ENCODE measurements at places on chromosomes 3 and 15.
A peak's percentile ranks its signal among the peaks of the same experiment; 100 is the strongest.

GRCh38 chr15:69515508-69515907 lies 62.9 kb downstream of the RPLP1 start:
- no peak for DNase-seq

DNA sequence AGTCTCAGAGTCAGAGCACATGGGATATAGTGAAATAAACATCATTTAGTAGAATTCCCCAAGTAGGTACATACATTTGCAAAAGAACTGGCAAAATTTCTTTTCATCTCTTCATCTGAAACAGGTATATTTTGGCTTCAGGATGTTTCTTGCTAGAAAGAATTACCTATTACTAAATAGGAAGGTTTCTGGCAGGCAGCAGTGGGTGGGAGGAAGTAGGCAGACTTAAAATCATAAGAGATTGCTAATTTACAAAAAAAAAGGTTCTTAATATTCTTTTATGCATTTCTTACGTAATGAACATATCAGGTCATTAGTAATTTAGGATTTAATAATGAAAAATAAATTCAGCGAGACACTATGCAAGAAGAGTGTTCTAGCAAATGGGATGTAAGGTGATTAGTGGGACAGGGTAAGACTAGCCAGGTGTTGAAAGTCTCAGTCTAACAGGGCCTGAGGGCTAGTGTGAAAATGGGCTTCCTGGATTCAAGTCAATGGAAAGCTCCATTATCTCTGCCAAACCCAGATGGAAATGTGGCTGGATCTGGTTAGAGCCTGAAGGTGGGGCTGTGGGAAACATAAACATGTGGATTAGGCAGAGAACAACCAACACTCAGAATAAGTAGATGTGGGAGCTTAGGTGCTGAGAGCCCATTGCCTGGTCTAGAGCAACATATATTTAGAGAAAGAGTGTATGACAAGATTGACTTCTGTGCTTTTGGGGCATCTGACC lies 127.4 kb upstream of the FEZF2 start:
- no peak for DNase-seq

DNA sequence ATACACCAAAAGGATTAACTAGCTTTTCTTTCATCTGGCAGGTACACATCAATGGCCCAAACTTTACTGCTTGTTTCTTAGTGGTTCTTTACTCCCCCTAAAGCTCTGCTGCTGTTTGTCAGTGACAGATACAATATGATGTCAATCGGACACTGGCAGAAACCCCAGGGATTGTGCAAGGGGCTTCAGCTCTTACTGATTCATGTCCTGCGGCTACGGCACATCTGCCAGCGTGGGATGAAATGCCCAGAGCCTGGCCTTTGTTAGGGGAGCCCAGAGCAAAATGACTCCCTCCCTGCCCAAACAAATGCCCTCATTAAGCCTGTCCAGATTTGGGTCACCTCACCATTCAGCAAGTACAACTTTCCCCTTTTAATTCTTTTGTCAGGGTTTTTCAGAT lies 28.3 kb downstream of the SRP14 start:
- no peak for DNase-seq

GRCh38 chr3:128294999-128295468 lies 141.8 kb downstream of the EEFSEC start:
- DNase-seq, result no peak

GRCh38 chr3:192747145-192747544 lies 19.8 kb upstream of the FGF12 start:
- DNase-seq, result no peak

- DNase-seq, result no peak
These were observed 117.1 kb upstream of the LIPC start for GRCh38 chr15:58314593-58315216.

DNA sequence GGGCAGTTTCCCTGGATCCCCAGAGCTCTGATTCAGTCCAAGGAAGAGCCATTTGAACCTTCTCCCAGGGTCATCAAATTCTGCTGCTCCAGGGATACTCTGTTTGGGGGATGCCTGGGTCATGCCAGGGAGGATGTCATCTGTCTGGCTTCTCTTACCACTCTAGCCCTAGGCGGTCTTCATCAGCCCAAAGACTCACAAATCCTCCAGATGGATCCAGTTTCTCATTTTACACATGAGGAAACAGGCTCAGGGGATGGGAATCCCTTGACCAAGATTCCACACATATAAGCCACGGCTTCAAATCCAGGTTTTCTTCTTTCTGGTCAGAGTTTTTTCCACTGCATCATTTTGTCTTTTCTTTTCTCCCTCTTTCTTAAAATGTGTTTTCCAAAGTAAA lies 36.7 kb downstream of the SLC28A1 start:
- no peak for DNase-seq

GRCh38 chr3:38260474-38260873 lies 5.1 kb upstream of the SLC22A13 start:
- no peak for DNase-seq

- DNase-seq, result peak; percentile 4
These were observed 838.5 kb downstream of the DIPK2A start for GRCh38 chr3:144810160-144810559.

- no peak for DNase-seq
These were observed 214.8 kb downstream of the FMN1 start for GRCh38 chr15:32979710-32980109.

DNA sequence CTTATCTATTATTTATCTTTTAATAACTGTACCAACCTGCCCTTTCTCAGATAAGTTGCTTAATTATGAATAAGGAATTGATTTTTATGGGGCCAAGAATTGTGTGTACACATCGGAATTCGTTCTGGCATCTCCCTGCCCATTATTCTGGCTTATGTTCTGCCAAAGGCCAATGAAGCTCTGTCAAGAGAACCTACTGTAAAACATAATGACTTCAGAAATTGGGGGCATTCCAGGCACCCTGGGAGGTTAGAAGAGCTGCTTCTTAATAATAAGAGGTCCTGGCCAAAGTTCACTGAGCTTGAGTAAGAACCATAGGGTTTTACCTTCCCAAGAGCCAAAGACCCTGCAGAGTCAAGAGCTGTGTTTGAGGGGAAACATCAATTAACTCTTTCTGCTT lies 261.7 kb downstream of the SLC9A9 start:
- DNase-seq, result no peak

DNA sequence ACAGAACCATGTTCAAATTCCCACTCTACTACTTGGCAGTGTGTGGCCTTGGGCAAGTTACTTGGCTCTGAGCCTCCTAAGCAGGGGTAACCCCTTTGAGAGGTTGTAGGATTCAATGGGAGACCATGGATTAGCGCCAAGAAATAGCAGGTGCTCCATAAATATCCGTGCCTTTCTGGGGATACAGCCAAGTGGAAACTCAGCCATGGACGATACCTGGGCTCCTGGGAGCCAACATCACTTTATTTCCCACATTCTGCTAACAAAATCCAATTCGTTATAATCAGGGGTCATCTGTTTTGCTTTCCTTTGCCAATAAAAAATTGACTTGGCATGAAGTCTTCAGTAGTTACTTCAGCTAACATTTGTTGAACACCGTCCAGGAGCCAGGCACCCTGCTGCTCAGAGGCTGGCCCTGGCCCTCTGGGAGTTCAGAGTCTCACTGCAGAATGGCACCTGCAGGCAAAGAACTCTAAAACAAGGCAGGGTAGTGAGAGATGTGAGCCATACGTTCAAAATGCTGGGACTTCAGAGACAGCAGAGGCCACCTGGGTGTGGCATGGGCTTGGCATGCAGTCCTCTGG lies 42.3 kb downstream of the ZDHHC19 start:
- no peak for DNase-seq

- DNase-seq, result no peak
These were observed 43.8 kb upstream of the TRA2B start for GRCh38 chr3:185981621-185982020.

GRCh38 chr3:124839896-124840295 lies 47.3 kb downstream of the ITGB5 start:
- no peak for DNase-seq

DNA sequence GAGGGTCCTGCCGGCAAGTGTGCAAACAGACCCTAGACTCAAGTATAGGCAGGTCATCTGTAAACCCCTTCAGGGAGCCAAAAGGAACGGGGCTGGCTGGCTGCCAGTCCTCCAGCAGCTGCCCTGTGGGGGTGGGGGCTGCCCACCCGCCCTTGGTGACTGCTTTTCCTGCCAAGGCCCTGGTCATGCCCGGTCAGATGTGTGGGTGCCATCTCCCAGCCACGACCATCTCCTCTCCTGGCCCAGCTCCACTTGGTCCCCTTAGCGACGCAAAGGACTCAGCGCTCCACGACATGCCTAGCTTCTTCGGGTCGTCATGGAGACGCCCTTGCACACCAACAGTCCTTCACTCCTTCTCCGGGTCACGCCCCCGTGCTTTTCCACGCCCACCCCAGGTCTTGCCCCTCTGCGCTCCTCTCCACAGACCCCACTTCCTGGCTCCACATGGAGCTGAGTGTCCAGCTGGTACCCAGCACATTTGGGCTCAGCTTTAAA lies 2.4 kb downstream of the MUC4 start:
- no peak for DNase-seq

DNA sequence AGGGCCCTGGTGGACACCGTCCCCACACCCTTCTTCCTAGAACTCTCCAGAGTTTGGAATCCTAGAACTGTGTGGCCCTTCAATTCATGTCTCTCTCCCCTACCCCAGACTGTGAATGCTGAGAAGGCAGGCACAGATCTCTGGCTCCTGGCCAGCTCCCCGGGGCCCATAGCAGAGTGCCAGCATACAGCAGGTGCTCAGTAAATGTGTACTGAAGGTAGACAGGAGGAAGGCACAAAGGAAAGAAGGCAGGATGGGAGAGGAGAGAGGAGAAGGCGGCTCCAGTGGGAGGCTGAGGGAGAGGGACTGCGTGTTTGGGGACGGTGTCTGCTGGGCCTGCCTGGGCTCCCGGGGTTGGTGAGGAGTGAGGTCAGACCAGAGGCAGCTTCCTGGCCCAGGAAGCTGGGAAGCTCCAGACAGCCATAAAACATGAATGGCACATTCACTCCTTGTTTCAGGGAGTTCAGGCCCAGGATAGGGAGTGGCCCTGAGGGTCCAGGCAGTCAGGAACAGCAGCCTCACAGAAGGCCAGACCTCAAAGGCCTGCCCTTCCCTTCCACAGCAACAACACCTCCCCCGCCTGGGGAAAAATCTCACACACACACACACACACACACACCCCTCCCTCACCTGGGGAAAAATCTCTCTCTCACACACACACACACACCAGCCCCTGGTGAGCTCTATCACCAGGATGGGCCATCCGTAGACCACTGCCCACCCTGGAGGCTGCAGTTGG lies 137.1 kb upstream of the PRR20G start:
- no peak for DNase-seq

GRCh38 chr3:35338186-35338585 lies 301.1 kb upstream of the ARPP21 start:
- DNase-seq, result no peak

- peak; percentile 26 for DNase-seq
These were observed 19.1 kb downstream of the TSEN2 start for GRCh38 chr3:12503126-12503957.

GRCh38 chr3:138861798-138862197 lies 27.1 kb upstream of the PIK3CB start:
- no peak for DNase-seq

DNA sequence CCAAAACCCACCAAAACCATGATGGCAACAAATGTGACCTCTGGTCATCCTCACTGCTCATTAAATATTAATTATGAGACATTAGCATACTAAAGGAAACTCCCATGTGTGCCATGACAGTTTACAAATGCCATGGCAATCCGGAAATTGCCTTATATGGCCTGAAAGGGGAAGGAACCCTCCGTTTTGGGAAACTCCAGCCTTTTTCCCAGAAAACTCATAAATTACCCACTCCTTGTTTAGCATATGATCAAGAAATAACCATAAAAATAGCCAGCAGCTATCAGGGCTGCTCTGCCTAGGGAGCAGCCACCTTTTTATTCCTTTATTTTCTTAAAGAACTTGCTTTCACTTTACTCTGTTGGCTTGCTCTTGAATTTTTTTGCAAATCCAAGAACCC lies 992.7 kb downstream of the NTRK3 start:
- no peak for DNase-seq

- DNase-seq, result peak; percentile 50
These were observed 11.5 kb upstream of the SHF start for GRCh38 chr15:45199136-45199810.

- DNase-seq, result no peak
These were observed 656.0 kb downstream of the OTOL1 start for GRCh38 chr3:162152636-162153035.

DNA sequence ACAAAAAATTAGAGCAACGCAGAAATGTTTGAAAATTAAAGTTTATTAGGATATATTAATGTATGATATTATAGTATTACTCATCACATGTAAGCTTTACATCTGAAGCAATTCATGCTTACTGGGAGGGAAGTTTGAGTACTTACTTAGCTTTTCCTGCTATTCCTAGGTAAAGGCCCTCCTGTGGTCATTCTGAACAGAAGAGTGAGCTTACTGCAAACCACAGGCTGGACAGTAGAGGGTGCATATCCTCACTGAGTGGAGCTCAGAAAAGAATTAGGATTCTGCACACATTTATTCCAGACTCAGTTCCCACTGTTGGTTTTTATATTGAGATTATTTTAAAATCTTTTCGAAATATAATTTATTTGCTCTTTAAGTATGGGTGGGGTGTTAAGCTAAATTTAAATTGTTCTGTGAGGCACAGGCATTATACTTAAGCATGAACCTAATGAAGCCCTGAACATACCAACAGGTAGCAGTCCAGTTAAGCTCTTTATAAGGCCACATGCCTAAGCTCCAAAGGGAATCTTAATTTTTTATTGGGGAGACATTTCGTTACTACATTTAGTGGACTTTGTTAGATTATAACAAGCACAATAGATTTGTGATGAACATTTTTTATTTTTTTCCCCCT lies 10.2 kb downstream of the MRPS22 start:
- DNase-seq, result peak; percentile 45

- no peak for DNase-seq
These were observed 764.4 kb upstream of the NECTIN3 start for GRCh38 chr3:110307065-110307809.

- no peak for DNase-seq
These were observed 43.7 kb downstream of the PARP15 start for GRCh38 chr3:122621112-122621511.

GRCh38 chr15:39580485-39581241 lies at the start of gene THBS1:
Gene THBS1, plus strand, starts transcription at chr15:39581079. Its CDS starts 779 bp downstream, at chr15:39581858.
- no peak for DNase-seq

DNA sequence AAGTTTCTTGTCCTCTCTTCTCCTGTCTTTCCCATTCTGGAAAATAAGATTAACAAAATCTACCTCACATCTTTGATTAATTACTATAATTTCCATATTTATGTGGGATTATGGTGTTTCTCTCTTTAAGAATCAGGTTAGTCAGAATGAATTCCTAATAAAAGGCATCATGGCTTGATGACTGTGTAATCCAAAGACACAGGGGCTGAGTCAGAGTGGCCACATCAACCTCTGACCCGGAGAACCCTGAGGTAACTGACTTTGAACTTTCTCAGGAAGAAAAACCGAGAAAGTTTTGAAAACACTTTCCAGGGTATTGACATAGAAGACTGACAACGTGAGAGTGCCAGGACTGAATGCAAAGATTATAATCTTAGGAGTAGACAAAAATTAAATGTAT lies 170.3 kb upstream of the MCTP2 start:
- DNase-seq, result no peak

DNA sequence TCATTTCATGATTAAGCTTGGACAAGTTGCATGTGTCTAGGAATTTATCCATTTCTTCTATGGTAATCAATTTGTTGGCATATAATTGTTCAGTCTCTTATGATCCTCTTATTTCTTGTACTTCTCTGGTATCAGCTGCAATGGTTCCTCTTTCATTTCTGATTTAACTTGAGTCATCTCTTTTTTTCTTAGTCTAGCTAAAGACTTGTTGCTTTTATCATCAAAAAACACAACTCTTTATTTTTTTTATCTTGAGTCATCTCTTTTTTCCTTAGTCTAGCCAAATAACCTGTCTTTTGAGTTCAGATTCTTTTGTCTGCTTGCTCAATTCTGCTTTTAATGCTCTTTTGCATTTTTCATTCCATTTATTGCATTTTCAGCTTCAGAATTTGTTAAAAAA lies 37.3 kb downstream of the UBE3A start:
- no peak for DNase-seq

Measured in putamen (tissue), 1 donor.